ENCODE measurements at places on chromosomes 11 and 22. TPM values are rescaled to one million over a fixed set of nuclear protein-coding genes. Genes with fewer than 3 reads are reported as not detected.

Gene P2RX3
- not detected for total RNA-seq

Gene XKR3
- total RNA-seq: not detected

- H3K27ac ChIP-seq: no peak overlapping the region
- H3K36me3 ChIP-seq: no peaks in the 10 kb centered on the region
- H3K27me3 ChIP-seq: no peaks in the 10 kb centered on the region
- no peak for DNase-seq
- no peaks in the 10 kb centered on the region for H3K4me1 ChIP-seq
Measured at GRCh38 chr11:49851971-49852389, 100.2 kb upstream of the OR4C13 start.

Gene TTC36
- 0.27 TPM for total RNA-seq

Gene MRGPRX3
- total RNA-seq: not detected

Gene OR5T1
- not detected for total RNA-seq

DNA sequence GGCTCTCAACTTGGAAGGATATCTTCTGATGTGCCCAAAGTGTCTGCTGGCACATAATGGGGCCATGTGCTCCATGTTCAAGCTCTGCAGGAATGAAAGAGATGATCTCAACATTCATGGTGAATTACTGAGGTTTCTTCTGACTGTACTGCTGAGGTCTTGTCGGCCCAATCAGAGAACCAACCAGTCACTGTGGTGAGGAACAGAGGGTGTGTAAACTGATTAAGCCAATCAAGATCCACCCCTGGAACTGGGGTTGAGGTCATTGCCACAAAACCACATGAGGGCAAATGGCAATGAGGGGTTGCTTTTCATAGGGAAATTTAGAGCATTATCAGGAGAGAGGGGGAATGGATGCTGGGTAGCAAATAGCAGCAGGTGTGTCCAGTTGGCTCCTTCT lies 152.3 kb upstream of the RAG2 start:
- no peaks in the 10 kb centered on the region for H3K27me3 ChIP-seq
- H3K36me3 ChIP-seq: no peaks in the 10 kb centered on the region
- H3K27ac ChIP-seq: no peak overlapping the region
- H3K4me1 ChIP-seq: no peaks in the 10 kb centered on the region
- no peak for DNase-seq

DNA sequence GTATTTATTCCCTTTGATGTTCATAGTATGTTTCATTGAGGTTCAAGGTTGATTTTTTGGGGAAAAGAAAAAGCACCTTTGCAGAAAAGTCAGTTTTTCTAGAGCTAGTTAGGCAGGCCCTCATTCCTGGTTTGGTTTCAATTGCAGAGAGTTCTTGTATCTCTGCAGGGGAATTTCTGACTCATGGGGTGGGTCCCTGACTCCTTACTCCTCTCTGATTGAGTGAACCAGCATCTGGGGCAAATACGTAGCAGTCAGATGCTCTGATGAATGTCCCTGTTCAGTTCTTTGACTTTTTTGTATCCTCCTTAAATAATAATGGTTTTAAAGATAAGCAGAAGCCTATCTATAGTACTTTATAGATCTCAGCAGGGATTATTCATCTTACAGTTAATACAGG lies 7.7 kb upstream of the NCR3LG1 start:
- H3K27ac ChIP-seq: no peak overlapping the region
- H3K27me3 ChIP-seq: no peaks in the 10 kb centered on the region
- no peak overlapping the region for H3K4me3 ChIP-seq
- no peak for DNase-seq

Gene ARHGEF12
- total RNA-seq: 40.8 TPM

DNA sequence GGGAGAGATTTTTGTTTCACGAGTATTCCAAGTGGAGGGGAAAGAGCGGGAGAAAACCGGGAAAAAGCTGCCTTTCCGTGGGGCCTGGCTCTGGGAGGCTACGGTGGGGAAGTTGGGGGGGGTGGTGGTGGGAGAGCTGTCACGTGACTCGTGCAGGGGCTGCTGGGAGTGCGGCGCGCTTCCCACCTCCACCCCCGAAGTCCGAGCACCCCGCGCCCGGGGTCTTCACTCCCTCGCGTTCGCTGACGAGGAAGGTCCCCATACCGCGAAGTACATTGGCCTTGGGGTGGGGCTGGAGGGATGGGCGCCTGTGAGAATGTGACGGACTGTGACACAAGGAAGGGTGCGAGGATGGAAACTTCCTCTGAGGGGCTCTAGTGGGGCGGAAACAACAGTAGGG lies at the start of gene TEX12:
TSS of gene TEX12 (plus strand) at position 228 of the 400 bp plus-strand sequence. CDS start 1,897 bp downstream, outside the sequence.
- H3K36me3 ChIP-seq: no peaks in the 10 kb centered on the region
- H3K27ac ChIP-seq: no peak within 1 kb of the TSS
- H3K4me1 ChIP-seq: no peaks in the 10 kb centered on the region
- DNase-seq: no peak

Gene SCGB1C1
- not detected for total RNA-seq

GRCh38 chr22:25843660-25844405 lies 101.8 kb downstream of the MYO18B start:
- no peak for DNase-seq
- no peaks in the 10 kb centered on the region for H3K27me3 ChIP-seq
- H3K4me1 ChIP-seq: peaks cover 27% of the 10 kb centered on the region
- no peak overlapping the region for H3K27ac ChIP-seq

Gene RIMBP3B
- not detected for total RNA-seq

DNA sequence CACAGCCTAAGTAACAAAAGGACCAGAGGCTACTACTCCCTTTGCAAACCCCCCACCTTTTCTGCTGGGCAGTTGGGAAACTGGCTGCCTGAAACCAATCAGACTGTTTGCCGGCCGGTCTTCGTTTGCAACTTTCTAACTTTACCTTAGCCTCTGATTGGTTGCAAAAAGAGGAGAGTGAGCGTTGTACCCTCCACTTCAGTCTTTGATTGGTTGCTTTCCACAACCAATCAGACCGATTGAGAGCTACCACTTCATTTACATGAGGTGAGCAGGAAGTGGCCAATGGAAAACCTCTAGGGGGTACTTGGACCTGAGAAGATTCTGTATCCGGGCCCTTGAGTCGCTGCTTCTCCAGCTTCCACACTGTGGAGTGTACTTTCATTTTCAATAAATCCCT lies 18.8 kb upstream of the CLNS1A start:
- peaks cover 7% of the 10 kb centered on the region for H3K4me1 ChIP-seq
- DNase-seq: no peak
- H3K36me3 ChIP-seq: no peaks in the 10 kb centered on the region
- no peaks in the 10 kb centered on the region for H3K27me3 ChIP-seq
- H3K4me3 ChIP-seq: no peak overlapping the region
- H3K27ac ChIP-seq: no peak overlapping the region

DNA sequence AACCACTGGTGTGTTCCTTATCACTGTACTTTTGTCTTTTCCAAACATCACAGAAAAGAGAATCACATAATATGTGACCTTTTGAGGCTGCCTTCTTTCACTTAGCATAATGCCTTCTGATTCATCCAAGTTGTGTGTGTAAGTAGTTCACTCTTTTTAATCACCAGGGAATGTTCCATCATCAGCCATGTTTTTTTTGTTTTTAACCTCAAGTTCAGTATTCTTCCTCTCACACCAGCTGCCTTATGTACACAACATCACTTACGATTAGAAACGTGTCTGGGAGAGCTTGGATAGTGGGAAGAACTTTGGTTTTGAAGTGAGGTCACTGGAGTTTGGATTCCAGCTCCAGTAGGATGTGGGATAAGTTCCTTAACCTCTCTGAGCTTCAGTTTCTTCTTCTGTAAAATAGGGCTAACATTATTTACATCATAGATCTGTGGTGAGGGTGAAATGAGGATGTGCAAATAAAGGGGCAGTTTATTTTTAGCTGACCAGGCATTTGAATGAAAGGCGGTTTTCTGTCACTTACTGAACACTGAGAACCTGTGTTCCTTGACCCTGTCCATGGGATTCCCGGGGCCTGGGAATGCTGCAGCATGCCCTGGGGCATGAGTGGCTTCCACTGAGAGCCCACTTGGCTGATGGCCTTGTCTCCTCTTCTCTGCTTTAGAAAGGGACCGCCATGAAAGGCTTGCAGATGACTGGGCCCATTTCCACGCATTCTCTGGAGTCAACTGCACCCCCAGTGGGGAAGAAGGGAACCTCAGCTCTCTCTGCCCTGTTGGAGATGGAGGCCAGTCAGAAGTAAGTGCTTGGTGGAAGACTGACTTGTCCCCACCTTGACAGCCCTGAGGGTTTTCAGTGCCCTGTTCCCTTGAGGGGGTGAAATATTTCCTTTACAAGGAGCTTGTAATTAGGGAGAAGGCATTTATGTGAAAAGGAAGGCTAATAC lies 92.6 kb downstream of the DEPDC5 start:
- no peak for DNase-seq
- no peaks in the 10 kb centered on the region for H3K27me3 ChIP-seq
- no peak overlapping the region for H3K4me3 ChIP-seq
- peaks cover 13% of the 10 kb centered on the region for H3K4me1 ChIP-seq
